ENCODE measurements at places on chromosomes 1 and 21.

DNA sequence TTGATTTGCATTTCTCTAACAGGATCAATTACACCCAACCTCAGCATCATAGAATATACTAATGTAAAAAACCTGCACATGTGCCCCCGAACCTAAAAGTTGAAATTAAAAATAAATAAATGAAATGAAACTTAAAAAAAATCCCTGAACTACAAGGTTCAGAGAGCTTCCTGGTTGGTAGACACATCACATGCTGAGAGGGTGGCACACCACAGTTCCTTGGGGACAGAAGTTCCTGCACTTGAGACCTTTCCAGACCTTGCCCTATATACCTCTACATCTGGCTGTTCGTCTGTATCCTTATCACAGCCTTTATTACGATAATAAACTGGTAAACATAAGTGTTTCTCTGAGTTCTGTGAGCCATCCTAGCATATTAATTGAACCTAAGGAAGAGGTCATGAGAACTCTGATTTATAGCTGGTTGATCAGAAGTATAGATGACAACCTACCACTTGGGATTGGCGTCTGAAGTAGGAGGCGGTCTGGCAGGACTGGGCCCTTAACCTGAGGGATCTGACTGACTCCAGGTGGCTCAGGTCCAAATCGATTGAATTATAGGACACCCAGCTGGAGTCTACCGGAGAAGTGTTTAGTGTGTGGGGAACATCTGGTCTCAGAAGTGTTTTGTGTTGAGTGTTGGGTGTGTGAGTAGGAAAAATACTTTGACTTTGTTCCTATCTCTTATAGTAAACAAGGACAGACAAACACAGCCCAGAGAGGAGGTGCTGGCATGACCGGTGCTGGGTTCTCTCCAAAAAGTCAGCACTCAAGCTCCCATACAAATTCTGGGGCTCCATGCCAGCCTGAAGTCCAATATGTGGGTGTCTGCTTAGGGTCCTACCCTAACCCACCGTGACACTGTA lies 19.0 kb downstream of the C1orf115 start:
- no peak for DNase-seq

DNA sequence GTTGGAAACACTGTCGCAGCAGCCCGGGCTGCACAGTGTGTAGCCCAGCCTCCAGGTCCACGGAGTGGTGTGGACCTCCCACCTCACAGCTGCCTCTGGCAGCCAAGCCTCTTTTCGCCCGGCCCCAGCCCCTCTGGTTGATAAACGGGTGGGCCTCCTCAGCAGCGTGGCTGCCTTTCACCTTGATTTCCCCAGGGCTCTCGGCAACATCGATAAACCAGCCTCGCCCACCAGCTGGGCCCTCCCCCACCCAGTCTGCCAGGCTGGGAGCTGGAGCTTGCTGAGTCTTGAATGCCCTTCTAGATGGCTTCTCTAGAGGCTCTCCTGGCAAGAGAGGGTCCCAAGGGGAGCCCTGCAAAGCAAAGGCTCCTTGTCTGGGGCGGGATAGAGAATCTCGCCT lies 31.0 kb upstream of the LHX4 start:
- DNase-seq: no peak

- DNase-seq: no peak
Measured at GRCh38 chr1:61104220-61104671, 21.9 kb downstream of the NFIA start.

DNA sequence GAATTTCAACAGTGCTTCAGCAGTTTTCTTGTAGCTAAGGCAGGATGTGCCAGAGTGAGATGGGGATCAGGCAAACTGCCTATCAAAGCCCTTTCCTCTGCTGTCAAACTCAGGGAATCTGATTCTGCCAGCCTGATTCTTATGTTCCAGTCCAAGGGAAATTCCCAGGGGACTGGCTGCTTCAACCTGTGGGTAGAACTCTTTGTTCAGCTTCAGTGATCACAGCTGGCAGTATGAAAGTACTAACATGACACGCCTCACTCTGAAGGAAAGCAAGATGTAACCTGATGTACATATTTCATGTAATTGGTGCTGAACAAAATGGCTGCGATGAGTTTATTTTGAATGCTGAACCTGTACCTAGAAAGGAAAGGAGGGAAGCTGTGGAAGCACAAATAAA lies 40.1 kb upstream of the SLC5A9 start:
- no peak for DNase-seq

DNA sequence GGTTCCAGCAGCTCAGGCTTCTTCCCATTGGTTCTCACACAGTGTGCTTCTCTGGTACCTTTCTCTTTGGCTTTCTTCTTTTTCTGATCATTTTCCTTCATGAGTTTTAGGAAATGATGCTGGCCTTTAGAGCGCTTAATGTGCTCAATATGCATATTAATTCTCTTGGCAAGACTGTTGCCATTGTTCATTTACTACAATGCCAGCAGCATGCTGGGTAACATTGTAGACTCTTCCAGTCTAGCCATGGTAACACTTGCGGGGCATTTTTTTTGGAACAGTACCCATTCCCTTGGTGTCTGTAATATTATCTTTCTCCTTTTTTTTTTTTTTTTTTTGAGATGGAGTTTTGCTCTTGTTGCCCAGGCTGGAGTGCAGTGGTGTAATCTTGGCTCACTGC lies 21.7 kb downstream of the UBE4B start:
- DNase-seq: no peak

- no peak for DNase-seq
Measured at GRCh38 chr1:23466423-23466989, 17.5 kb downstream of the ASAP3 start.

- DNase-seq: no peak
Measured at GRCh38 chr1:85289207-85289847, 12.9 kb upstream of the BCL10 start.

DNA sequence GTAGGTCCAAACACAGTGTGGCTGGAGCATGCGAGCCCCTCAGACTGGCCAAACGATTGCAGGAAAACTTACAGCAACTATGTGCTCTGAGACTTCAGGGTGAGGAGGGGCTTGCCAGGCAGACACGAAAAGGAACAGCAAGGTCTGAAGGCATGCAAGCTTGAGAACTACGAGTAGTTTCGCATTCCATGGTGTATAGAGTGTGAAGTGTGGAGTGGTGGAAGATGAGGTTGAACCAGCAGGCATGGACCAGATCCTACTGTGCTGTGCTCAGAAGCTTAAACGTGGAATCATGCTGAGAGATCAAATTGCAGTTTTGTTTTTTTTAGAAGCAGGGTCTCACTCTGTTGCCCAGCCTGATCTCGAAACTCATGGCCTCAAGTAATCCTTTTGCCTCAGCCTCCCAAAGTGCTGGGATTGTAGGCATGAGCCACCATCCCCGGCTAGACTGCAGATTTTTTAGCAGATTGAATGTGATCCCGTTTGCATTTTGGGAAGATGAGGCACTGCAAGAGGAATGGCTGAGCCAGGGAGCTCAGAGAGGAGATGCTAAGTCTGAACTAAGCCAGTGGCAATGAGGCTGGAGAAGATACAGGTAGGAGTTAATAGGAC lies 5.1 kb upstream of the TFAP2E start:
- DNase-seq: no peak
